ENCODE measurements at places on chromosomes 12 and 14.
A peak's percentile ranks its signal among the peaks of the same experiment; 100 is the strongest.

DNA sequence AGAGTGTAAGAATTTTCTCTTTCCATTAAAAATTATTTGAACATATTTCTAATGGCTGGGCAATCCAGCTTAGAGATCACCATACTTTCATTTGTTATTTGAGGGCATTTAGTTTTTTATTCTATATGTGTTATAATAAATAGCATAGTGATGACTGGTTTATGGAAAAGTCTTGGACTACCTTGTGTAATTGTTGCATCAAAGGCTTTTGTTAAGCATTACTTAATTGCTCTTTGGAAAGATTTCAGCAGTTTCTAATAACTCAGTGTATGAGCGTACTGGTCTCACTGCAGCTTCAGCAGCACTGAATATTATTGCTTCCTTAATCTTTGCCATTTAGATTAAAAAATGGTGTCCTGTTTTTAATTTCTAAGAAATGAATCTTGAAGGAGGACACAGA lies 22.8 kb downstream of the TMEM19 start:
- no peak for DNase-seq

DNA sequence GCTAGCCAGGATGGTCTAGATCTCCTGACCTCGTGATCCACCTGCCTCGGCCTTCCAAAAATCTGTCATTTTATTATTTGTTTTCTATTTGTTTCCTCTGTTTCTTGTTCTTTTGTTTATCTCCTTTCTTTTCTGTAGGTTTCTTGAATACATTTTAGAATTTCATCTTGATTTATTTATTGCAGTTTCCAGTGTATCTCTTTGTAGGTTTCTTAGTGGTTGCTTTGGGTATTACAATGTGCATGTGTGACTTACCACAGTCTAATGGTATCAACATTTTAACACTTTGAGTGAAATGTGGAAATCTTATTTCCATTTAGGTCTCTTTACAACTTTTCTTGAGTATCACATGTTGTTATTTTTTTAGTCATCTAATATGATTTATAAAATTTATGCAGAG lies 29.9 kb upstream of the MUCL1 start:
- DNase-seq: no peak

- DNase-seq: peak; percentile 93
Observed at GRCh38 chr12:122078141-122079032, at the start of gene MLXIP. Gene MLXIP (plus strand): TSS chr12:122078756. CDS start chr12:122078854, 98 bp downstream.

GRCh38 chr12:120453060-120453750 lies 7.0 kb downstream of the GATC start:
- DNase-seq: no peak

DNA sequence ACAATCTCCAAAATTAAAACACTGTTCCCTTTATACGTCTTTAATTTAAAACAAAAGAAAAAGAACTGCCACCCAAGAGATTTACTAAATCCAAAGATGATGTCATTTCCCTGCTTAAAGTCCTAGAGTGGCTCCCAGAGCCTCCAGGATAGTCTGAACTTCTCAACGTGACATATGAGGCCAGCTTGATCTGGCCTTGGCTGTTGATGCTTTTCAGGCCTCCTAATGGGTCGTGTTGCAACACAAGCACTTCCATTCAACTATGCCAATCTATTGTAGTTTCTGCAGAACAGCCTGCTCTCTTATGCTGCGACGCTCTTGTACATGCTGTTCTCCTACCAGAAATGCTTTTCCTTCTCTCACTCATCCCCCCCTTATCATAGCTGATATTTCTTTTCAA lies 35.7 kb downstream of the LGR5 start:
- DNase-seq: no peak

DNA sequence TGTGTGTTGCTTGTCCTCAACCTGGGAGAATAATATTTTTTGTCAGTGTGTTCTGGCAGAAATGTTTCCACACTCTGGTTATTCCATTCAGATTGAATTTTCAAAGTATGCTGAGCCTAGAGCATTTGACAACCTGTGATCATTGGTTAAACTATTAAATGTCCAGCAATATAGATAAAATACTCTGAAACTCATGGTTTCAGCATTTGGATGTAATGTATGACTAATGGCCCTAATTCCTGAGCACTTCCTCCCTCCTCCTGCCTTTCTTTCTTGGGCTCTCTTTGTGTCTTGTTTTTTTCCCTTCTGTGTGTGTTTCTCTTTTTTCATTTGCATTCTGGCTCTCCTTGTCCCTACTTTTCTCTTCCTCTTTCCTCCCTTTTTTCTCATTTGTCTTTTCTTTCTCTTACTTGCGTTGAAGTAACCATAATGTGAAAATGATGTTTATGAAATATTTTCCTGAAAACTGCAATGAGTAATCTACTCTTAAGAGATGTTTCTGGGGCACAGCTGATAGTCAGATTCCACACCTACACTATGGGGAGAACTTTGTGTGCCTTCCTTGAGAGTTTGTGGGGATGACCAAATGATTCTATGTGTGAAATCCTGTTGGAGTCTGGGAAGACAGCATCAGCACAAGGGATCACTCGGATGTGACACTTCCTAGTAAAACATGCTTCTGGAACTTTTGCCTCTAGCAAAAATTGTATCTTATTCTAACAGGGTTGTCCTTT lies 74.6 kb downstream of the FRMD6 start:
- no peak for DNase-seq

- DNase-seq: no peak
Observed at GRCh38 chr12:6229224-6230218, 29.3 kb downstream of the CD9 start.

DNA sequence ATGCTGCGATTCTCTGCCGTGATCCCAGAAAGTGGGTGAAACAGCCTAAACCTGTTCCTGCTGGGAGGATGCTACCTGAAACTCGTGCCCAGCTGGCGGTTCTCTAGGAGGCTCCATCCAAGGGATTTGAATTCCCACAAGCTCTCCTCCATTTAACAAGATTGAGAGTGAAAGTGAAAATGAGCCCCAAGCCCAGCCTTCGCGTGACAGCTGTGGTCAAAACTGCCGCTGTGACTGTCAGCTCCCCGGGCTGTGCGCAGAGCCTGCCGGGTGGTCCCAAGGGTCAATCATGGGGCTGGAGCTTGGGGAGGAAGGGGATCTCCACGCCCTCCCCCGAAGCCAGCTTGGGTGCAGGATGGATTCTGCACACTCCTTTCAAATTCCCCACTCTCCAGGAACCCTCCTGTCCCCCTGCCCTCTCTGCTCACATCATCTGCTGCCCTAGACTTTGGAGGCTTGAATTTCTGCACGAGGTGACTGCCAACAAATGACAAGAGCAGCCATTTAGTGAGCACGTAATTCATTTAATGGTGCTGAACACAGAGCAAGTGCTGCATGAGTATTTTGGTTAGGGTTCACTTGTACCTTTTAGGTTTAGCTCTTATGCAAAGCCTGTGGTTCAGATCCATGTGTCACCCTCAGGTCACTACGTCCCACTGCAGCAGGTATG lies 5.3 kb downstream of the ASB2 start:
- peak; percentile 69 for DNase-seq

- DNase-seq: no peak
Observed at GRCh38 chr14:68306265-68306933, 486.5 kb downstream of the ZFP36L1 start.

- no peak for DNase-seq
Observed at GRCh38 chr12:125092108-125092871, 27.1 kb downstream of the AACS start.

DNA sequence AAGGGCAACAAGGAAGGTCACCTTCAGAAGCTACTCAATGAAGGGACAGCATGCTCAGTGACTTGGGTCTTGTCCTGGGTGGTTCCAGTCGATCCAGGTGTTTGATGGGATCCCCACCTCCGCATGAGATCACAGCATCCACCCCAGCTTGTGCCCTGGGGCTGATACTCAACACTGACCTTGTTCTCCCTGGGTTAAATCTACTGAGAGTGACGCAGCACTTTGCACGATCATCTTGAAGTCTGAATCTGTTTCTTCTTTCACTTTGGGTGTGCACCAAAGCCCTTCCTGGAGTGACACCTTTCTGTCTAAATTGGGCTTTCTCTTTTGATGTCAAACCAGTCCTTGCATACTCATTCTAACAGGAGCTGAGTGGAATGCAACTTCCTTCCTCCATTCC lies 13.8 kb downstream of the NOS1 start:
- DNase-seq: no peak

GRCh38 chr12:120943482-120943881 lies 34.9 kb upstream of the HNF1A start:
- no peak for DNase-seq

GRCh38 chr12:8681129-8681884 lies 16.5 kb upstream of the RIMKLB start:
- no peak for DNase-seq

GRCh38 chr12:128980623-128981022 lies 127.3 kb downstream of the GLT1D1 start:
- no peak for DNase-seq

GRCh38 chr14:92740440-92740839 lies 8.0 kb downstream of the LGMN start:
- DNase-seq: no peak

GRCh38 chr14:100156776-100157175 lies 2.7 kb downstream of the DEGS2 start:
- DNase-seq: no peak

GRCh38 chr14:91225025-91225424 lies 19.5 kb downstream of the GPR68 start:
- DNase-seq: no peak

- no peak for DNase-seq
Observed at GRCh38 chr12:29226616-29227015, 77.5 kb downstream of the FAR2 start.

DNA sequence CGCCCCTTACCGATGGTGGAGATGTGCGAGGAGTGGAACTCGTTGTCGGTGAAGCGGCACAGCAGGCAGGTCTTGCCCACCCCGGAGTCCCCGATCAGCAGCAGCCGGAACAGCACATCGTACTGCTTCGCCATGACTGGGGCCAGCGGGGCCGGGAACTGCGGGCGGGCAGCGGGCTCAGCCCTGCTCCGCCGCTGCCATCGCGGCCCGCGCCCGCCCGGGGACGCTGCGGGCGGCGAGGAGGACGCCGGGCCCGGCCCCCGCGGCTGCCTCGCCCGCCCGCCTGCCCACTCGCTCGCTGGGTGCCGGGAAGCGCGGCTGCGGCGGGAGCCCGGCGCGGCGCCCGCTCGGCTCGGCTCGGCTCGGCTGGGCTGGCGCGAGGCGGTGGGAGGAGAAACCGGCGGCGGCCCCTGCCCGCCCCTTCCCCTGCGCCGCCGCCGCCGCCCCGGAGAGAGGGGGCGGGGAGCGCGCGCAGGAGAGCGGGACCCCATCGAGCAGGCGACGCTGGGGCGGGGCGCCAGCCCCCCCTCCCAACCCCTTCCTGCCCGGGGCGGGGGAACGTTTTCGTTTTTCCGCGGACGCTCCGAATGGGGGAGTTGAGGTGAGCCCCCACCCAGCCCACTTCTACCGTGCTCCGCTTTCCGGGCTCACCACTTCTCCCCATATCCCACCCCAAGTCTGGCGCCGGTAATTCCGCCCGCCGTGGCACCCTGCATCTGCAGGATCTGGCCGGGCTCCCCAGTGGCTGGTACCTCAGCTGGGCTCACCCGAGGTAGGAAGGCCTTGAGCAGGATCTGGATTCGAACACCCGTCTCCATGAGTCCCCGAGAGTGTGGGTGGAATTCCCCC lies at the start of gene RAB15:
TSS of gene RAB15 (minus strand) at position 394 of the 849 bp plus-strand sequence. CDS start at position 134, 260 bp downstream.
- peak; percentile 75 for DNase-seq

- no peak for DNase-seq
Observed at GRCh38 chr12:6092784-6093722, 31.4 kb downstream of the VWF start.

DNA sequence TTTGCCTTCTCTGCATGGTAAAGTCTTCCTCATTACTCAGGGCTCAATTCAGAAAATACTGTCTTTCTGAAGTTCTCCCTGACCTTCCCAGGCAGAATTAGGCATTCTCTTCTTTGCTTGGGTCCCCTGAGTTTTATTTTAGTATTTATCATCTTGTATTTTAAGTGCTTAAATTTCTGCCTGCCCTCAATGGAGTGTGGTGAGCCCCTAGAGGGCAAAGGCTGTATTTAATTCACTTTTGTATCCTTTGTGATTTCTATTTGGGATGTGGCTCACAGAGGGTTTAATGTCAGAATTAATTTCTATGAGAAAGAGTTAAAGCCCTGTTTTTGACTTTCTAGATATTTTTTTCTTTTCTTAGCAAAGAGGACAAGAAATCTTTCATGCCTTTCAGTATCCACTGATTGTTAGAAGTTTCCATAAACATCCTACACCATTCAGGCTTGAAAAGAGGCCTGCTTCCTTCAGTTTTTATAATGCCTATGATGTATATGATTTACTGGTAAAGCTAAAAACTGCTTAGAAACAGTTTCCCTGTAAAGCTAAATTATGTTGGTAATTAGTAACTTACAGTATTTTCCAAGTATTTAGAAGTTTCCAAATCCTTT lies 55.6 kb upstream of the PTPRB start:
- no peak for DNase-seq

DNA sequence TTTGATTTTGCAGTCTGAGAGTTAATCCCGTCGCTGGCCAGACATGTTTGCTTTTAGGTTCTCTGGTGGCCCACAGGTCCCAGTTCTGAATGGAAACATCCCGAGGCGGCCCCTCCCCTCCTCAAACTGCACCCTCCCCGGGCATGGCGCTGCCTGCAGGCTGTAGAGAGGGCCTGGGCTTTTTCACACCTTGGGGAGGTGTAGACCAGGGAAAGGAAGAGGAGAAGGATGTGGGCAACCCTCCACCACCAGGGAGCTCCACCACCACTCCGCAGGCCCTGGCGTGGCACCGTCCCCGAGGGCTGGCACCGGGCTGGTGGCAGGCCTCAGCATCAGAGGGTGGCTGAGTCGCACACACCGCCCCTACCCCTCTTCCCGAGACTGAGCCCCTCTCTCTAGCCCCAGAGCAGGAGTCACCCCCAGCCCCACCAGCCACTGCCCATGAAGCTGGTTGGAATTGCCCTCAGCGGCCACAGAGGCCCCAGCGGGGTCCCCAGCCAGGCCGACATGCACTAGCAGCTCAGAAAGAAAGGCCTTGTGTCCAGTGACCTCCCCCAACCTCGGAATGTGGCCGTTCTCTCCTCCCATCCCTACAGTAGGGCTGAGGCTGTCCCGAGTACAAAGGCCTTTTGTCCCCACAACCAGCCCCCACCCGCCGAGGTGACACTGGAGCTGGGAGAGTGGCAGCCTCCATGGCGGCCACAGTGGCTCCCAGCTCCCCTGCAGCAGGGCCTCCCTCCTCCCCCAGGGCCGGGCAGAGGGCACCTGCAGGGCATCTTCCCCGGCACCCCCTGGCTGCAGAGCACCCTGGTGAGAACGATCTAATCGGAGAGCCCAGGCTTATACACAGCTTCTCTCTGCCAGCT lies 23.5 kb upstream of the INF2 start:
- peak; percentile 74 for DNase-seq

GRCh38 chr14:21075719-21076437 lies 5.8 kb downstream of the ARHGEF40 start:
- no peak for DNase-seq

- DNase-seq: no peak
Observed at GRCh38 chr14:70080076-70080475, 108.7 kb downstream of the SLC8A3 start.

DNA sequence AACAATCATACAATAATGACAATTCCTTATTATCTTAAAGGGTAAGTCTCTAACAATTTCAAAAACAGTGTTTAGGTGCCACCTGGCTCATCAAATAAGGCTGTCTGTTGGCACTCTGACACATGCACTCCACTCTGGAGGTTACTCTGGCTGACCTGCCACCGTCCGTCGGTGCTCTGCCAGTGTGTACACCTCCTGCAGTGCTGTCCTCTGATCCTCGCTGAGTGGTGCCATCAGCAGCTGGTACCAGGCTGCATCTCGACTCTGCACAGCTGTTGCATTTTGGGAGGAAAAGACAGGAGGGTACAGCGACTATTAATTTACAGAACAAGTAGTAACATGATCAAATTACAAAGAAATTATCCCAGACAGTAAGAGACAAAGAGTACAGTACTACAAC lies 63.9 kb downstream of the IPO8 start:
- DNase-seq: no peak
